ENCODE measurements at places on chromosomes 2 and 18. TPM values are rescaled to one million over a fixed set of nuclear protein-coding genes. Genes with fewer than 3 reads are reported as not detected.

- DNase-seq, result no peak
Observed at GRCh38 chr2:84879584-84880394, 1.1 kb downstream of the TRABD2A start.

- no peak for DNase-seq
Observed at GRCh38 chr2:100878000-100878791, 58.3 kb downstream of the NPAS2 start.

DNA sequence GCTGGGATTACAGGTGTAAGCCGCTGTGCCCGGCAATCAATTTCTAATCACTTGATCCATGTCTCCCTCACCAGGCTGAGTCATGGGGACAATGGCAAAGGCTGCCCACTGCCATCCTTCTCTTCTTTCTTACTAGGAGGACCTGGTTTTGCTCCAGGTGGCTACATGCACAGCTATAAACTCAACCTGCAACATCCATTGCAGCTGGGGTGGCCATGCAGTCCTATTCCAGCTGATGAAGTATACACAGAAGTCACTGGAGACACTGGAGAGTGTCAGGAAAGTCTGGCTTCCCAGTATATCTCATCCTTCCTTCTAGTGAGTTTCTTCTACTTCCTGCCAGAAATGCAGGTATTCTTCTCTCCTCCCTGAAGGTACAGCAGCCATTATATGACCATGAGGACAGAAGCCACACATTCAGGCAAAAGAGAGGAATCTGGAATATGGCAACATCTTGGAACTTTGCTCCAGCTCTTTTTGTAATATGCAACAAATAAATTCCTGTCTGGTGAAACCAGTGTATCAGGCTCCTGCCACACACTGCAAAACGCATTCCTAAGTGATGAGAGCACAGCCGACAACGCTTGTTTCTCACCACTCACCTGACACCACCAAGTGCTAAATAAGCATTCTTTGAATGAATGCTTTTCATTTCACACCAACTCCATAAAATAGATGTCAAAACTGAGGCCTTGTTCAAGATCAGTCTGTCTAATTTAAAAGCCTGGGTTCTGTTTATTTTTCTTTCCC lies 32.3 kb downstream of the SCTR start:
- no peak for DNase-seq

DNA sequence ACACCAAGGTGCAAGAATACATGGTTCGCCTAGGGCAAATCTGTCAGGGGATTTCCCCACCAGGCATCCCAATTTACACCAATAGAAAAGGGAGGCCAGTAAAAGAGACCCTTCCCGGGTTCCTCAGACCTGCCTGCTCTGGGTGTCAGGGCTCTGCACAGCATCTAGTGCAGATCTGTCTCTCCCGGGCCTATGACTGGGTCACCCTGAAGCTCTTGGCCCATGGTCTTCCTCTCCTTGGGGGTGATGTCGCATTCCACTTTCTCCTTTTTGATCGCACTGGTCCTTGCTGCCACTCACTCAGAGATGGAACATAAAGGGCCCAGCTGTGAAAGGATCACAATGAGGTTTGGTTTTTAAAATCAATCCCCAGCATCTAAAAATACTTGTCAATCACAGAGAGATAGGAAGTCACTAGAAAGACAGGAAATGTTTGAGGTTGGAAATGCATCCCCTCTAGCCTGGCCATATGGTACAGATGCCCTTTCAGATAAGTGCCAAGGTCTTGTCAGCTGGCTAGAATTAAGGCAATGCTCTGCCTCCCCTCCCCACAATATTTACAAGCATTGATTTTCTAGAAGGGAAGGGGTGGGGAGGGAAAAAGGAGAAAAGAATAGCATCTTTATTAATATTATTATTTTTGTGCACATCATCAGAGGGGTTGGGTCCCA lies 34.9 kb upstream of the AFTPH start:
- DNase-seq, result no peak

DNA sequence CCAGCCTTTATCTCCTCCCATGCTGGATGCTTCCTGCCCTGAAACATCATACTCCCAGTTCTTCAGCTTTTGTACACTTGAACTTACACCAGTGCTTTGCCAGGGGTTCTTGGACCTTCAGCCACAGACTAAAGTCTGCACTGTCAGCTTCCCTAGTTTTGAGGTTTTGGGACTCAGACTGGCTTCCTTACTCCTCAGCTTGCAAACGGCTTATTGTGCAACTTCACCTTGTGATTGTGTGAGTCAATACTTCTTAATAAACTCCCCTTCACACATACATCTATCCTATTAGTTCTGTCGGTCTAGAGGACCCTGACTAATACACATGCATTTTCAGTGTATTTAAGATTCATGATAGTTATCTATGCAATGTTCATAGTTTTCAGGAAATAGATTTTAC lies 35.8 kb upstream of the ZNF804A start:
- no peak for DNase-seq

DNA sequence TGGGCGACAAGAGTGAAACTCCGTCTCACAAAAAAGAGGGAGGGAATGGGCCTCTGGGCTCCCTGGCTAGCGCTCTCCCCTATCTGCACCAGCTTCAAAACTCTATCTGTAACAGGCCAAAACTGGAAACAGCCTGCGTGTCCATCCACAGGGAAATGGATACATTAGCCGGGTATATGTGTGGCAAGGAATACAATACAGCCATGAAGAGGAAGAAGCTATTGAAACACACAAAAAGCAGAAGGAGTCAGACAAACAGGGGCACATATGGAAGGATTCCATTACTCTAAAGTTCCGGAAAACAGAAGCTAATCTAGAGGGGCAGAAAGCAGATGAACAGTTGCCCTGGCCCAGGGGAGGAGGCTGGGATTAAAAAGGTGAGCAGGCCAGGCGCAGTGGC lies 24.6 kb upstream of the SLC35F6 start:
- no peak for DNase-seq

DNA sequence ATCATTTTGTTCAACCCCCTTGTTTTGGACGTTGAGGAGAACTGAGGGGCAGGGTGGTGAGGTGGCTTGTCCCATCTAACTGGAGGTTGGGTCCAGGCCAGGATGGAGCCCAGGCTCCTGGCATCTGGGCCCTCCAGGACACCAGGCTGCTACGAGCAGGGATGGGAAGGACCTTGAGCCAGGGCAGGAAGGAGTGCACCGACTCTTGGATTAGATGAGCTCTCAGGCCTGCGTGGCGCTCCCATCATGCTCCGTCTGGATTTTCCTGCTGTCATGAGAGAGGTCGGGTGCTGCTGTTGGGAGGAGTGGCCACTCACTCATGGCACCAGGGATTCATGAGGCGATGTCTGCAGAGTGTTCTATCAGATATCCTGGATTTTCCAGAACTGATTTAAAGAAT lies 18.3 kb upstream of the ALLC start:
- DNase-seq, result no peak

GRCh38 chr2:30346471-30347169 lies 100.4 kb upstream of the LCLAT1 start:
- DNase-seq, result no peak

DNA sequence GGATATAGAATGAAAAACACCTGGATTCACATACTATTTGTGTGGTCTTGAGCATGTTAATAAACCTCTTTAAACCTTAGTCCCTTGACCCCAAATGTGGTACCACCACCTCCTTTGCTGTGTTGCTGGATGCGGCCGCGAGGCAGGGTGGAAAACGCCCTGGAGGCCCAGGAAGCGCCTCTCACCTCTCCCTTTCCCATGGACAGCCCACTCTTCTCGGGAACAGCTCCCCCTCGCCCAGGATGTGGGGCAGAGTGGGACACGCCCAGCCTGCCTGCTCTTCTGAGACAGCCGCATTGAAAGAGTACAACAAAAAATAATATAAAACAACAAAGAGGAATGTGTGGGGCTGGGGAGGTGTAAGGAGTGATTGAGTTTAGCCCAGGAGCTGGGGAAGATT lies 549.0 kb upstream of the ID2 start:
- no peak for DNase-seq

GRCh38 chr2:60023256-60023985 lies 530.0 kb downstream of the BCL11A start:
- no peak for DNase-seq

DNA sequence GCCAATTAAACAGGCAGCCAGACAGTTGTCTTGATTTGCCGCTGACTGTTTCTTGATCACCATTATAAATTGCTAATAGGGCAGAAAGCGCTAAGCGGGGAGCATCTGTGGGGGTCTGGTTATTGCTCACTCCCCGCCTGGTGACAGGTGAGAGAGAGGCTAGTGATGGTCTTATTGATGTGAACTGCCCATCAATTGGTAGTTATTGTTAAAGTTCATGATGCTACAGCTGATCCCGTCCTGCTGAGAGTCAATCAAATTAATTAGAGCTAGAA lies 148.5 kb downstream of the LNPK start:
- no peak for DNase-seq

DNA sequence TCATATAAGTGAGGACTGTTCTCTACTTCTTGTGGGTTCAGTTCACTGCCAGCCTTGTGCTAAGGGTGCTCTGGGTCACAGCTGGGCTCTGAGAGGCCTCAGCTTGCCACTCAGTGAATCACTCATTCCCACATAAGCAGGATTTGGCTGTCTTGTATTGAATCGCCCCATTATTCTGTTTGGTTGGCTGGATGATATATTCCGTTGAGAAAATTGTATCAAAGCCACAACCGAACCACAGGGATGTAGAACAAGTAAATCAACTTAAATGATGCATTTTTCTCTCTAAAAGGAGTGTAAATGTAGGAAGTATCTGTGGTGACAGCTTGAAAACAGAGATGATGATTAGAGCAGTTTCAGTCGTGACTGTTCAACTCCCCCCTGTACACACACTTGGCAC lies 39.6 kb downstream of the TTC39C start:
- no peak for DNase-seq

GRCh38 chr2:238702276-238703052 lies 145.4 kb upstream of the TWIST2 start:
- no peak for DNase-seq

GRCh38 chr18:37332628-37333420 lies 232.8 kb downstream of the CELF4 start:
- DNase-seq, result no peak

GRCh38 chr2:74028741-74029140 lies 44.0 kb downstream of the TET3 start:
- no peak for DNase-seq

GRCh38 chr2:240745456-240745855 lies 53.8 kb downstream of the AQP12A start:
- no peak for DNase-seq

DNA sequence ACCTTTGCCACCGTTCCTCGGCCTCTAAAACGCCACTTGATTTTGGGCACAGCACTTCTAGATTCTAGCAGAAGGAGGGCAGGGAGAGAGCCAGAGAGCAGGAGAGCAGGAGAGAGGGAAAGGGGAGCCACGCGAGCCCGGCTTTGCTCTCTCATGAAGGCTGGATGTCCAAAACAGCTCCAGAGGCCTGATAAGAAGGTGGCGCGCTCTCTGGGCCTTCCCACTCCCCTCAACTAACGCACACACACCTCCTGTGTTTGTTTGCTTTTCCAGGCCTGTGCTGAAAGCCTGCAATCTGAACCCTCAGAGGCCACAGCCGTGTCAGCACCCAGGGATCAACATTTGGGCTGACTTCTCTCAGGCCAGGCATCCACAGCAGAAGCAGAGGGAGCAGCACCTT lies 184.8 kb upstream of the SOX11 start:
- DNase-seq, result no peak

GRCh38 chr18:40577981-40578365 lies 1377.1 kb upstream of the PIK3C3 start:
- DNase-seq, result no peak

DNA sequence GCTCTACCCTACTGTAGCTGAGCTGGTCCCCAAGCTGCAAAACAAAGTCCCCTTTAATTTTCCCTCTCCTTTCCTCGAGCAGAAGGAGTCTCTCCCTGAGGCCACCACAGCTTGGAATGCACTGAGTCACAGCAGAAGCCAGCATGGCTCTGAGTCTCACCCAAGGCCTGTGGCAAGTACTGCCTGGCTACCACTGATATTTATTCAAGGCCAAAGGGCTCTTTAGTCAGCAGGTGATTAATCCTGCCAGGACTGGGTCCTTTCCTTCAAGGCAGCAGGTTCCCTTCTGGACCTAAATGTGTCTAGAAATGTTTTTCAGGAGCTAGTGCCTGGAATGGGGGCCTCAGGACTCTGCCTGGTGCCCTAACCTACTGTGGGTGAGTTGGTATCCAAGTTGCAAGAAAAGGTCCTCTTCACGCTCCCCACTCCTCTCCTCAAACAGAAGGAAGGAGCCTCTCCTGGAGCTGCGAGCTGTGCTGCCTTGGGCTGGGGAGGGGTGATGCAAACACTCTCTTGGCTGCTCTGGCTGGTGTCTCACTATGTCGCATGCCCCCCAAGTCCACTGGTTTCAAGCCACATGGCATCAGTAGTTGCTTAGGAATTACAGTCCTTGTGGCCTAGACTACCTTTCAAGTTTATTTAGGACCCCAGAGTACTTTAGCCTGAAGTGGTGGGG lies 53.4 kb downstream of the CD28 start:
- no peak for DNase-seq

- DNase-seq, result no peak
Observed at GRCh38 chr2:203673933-203674332, 32.5 kb upstream of the CD28 start.

DNA sequence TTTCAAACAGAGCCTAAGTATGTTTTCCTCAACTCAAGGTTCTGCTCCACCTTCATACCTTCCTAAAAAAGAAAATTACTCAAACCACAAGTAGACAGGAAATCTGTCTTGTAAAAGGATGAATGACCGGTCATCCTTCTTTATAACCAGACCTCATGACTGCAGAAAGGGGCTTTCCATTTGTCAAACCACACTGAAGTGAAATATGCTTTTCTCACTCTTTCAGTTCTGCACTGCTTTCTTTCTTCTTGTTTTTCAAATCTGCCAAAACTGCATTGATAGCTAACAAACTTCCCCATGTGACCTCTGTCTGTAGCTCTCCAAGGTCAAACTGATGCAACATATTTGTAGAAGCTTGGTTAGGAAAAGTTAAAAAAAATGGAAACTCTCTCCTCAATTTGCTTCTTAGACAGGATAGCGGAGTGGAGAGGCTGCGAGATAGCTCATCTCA lies 308.9 kb upstream of the CCDC68 start:
- DNase-seq, result no peak

- no peak for DNase-seq
Observed at GRCh38 chr2:124835331-124835730, 810.2 kb downstream of the CNTNAP5 start.

DNA sequence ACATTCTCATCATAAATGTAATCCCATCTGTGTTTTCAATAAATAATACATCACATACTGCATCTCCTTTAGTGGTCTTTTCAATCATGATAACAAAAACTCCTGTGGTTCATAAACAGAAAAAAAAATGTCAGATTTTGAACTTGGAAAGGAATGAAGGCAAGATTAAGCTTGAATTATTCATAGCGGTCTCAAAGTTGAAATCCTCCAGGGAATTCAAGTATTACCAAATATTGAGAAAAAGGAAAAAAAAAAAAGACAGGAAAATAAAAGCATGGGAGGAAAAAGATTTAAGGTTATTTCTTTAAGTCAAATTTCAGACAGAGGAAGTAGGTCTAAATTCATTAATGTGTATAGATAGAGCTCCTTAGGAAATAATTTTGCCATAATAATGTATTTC lies 92.1 kb downstream of the COLEC12 start:
- no peak for DNase-seq

PDCD1 gene
- 4.8 TPM for total RNA-seq

NT5C1B gene
- not detected for total RNA-seq

ABHD1 gene
- total RNA-seq, result 1.1 TPM

OSBPL6 gene
- total RNA-seq, result 2.0 TPM

TSPYL6 gene
- total RNA-seq, result not detected

ARHGAP15 gene
- total RNA-seq, result 26.5 TPM

GKN2 gene
- total RNA-seq, result not detected

DYTN gene
- not detected for total RNA-seq

ITGA4 gene
- total RNA-seq, result 5.6 TPM

KYNU gene
- 9.3 TPM for total RNA-seq

PLEK gene
- total RNA-seq, result 29.3 TPM

CD8B2 gene
- not detected for total RNA-seq

ANKRD62 gene
- total RNA-seq, result not detected

ERMN gene
- 1.8 TPM for total RNA-seq

UGT1A4 gene
- not detected for total RNA-seq

Measured in omental fat pad (tissue), 4 donors.